ENCODE measurements at places on chromosomes 1 and 21. TPM values are rescaled to one million over a fixed set of nuclear protein-coding genes. Genes with fewer than 3 reads are reported as not detected.

The FAM167B gene
- total RNA-seq, result 1.2 TPM

The SAMD13 gene
- total RNA-seq, result 3.7 TPM

The SERTAD4 gene
- total RNA-seq, result 0.33 TPM

- H3K4me3 ChIP-seq, result no peak overlapping the region
- no peaks in the 10 kb centered on the region for H3K27me3 ChIP-seq
- H3K36me3 ChIP-seq, result no peaks in the 10 kb centered on the region
- no peak overlapping the region for H3K27ac ChIP-seq
- no peak for DNase-seq
- H3K4me1 ChIP-seq, result peaks cover 11% of the 10 kb centered on the region
Observed at GRCh38 chr1:100611086-100611485, 73.1 kb downstream of the GPR88 start.

The FBLIM1 gene
- total RNA-seq, result 1.6 TPM

DNA sequence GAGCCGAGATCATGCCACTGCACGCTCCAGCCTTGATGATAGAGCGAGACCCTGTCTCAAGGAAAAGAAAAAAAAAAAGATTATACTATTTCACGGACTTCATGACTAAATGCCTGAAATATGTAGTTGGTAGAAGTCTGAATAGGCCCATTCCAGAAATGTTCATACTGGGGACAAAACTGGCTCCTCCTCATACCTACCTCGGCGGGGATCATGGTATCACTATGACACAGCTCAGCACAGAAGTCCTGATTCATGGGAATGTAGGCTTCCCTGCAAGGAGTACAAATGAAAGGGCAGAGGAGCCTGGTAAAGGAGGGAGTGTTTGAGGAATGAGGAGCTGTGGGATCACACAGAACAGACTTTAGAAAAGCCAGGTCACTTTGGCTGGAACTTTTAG lies 5.0 kb downstream of the SPATA46 start:
- H3K36me3 ChIP-seq, result no peaks in the 10 kb centered on the region
- H3K4me3 ChIP-seq, result no peak overlapping the region
- H3K27ac ChIP-seq, result no peak overlapping the region

All from thymus (tissue), 14 donors.